ENCODE measurements at places on chromosomes 16 and 17. TPM values are rescaled to one million over a fixed set of nuclear protein-coding genes. Genes with fewer than 3 reads are reported as not detected.

- DNase-seq: no peak
Measured at GRCh38 chr17:81282876-81283275, 12.2 kb downstream of the SLC38A10 start.

DNA sequence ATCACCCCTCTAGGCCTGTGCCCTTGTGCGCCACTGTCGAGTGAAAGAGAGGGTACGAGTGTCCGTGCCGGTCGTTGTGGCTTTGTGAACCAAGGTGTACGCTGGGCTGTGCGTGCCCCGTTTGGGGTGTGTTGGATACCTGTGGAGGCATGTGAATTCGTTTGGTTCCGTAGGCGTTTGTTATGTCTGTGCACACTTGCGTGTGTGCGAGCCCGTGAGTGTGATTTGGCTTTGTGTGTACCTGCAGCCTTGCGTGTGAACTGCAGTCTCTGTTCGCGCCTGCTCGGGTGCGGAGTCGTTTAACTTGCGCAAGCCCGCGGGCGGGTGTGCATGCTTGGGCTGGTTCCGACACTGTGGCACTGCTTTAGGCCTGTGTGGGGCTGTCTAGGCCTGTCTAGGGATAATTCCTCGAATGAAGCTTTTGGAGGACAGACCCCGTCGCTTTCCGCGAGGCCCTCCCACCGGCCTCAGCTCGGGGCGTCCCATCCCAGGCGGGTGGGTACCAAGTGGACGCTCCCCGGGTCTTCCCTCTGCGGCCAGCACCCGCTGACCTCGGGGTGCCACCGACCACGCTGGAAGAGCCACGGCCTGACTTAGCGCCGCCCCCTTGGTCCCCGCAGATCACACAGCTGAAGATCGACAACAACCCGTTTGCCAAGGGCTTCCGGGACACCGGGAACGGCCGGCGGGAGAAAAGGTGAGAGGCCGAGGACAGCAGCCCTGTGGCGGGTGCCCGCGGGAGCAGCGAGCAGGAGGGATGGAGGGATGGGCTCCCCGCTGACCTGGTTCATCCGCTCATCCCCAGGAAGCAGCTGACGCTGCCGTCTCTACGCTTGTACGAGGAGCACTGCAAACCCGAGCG, 4.4 kb downstream of the TBX2 start:
- DNase-seq: peak; percentile 64

- DNase-seq: no peak
Measured at GRCh38 chr17:27576477-27577083, 54.4 kb upstream of the LGALS9 start.

DNA sequence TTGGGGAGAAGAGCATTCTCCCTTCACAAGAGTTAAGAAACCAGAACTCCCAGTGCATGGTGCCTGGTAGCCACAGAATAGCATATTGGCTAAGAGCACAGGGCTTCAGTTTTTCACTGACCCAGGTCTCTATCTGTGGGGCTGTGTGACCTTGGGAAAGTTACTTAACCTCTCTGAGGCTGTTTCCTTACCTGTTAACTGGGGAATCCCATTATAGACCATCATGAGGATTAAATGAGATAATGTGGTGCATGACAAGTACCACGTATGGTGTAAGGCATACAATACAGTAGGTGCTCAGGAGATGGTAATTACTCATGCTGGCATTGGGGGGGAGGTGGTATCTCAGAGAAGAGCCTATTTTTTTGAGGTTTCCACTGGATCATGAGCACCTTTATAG, 33.6 kb downstream of the BEAN1 start:
- peak; percentile 22 for DNase-seq

- DNase-seq: no peak
Measured at GRCh38 chr16:69106491-69107315, 1.2 kb downstream of the HAS3 start.

- DNase-seq: no peak
Measured at GRCh38 chr16:12258861-12259645, 282.5 kb downstream of the SNX29 start.

DNA sequence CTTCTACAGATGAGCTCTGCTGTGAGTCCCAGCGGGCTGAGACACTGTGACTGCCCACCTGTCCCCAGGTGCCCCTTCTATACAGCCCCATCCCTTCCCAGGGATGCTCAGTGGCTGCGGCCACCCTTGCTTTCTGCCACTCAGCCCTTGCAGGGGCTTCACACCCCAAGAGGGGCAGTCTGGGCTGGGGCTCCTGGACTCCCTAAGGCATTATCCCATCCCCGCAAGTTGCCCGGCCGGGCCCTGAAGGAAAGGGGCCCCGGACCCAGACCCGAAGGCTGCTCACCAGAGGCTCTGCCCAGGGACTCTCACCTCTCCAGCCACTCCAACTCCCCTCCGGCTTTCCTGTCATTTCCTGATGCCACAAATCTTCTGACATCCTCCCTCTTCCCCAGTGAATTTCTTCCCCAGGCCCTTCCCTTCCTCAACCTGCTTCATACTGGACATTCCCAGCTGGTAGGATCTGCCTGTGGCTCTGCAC, 88.5 kb upstream of the TOB1 start:
- DNase-seq: no peak

DNA sequence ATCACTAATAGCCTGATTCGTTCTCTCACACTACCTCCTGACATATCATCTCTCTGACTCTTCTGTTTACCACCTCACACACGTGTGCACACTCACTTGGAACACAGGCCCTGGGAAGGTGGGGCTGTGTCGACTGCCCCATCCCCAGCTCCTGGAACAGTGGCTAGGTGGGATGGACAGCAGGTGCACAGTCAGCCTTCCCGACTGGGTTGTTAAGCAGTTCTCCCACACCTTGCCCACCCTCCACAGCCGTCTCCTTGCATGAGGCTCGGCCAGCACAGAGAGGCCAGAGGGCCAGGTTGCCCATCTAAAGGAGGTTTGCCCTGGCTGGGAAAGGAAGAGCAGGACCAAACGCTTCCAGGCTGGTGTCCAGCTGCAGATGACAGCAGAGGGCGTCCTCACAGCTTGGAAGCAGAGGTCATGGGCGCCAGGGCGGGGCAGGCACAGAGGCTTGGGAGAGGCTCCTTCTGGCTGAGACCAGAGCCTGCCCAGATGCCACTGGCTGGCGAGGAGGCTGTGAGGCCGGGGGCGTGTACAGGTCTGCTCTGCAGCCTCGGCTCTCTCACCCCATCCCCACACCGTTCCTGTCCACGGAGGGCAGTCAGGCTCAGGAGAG, 92.8 kb downstream of the AMFR start:
- no peak for DNase-seq

DNA sequence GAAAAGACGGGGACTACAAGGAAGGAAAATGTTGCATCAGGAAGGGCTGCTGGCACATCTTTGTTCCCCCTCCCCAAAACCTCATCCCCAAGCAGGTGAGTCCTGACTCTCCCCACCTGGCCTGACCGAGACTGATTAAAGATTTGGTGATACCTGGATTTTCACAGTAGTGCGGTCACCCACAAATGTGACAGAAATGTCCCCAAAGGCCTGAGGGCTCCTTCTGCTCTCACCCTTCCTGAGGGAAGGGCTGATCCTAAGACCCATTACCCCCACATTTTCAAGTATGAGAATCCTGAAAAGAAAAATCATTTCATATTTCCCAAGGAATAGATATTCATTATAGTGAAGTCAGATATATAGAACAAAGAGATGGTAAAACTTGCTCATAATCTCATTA, 28.8 kb downstream of the TBC1D3B start:
- DNase-seq: no peak

GRCh38 chr17:71283486-71283885, 837.3 kb upstream of the SOX9 start:
- DNase-seq: no peak

- no peak for DNase-seq
Measured at GRCh38 chr16:82201926-82202325, 31.9 kb upstream of the MPHOSPH6 start.

GRCh38 chr16:54927125-54928015, 3.3 kb upstream of the IRX5 start:
- no peak for DNase-seq

GRCh38 chr16:80233097-80233835, 307.5 kb upstream of the DYNLRB2 start:
- DNase-seq: no peak

DNA sequence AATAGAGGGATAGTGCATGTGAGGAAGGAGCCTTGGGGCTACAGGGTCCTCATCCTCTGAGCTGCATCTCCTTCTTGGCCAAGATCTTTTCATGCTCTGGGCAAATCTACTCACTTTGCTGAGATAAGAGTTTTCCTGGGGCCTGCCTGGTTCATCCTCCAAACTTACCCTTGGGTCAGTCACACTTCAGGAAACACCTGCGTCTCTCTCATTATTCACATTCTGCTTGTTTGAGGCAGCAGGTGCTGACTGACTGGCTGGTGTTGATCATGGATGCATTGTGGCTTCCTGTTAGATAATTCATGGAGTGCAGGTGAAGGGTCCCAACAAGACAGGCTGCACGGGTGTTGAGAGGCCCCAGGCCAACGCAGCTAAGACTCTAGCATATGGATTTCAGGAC, 162.6 kb downstream of the SALL1 start:
- no peak for DNase-seq

- DNase-seq: no peak
Measured at GRCh38 chr16:1308036-1308976, 1.1 kb upstream of the UBE2I start.

GRCh38 chr16:67790071-67790470, 16.3 kb downstream of the RANBP10 start:
- no peak for DNase-seq

GRCh38 chr16:24118126-24118821, 137.9 kb upstream of the CACNG3 start:
- no peak for DNase-seq

GRCh38 chr16:26505496-26505895, 561.2 kb upstream of the C16orf82 start:
- no peak for DNase-seq

- DNase-seq: no peak
Measured at GRCh38 chr17:80708480-80708879, 163.8 kb downstream of the RPTOR start.

DNA sequence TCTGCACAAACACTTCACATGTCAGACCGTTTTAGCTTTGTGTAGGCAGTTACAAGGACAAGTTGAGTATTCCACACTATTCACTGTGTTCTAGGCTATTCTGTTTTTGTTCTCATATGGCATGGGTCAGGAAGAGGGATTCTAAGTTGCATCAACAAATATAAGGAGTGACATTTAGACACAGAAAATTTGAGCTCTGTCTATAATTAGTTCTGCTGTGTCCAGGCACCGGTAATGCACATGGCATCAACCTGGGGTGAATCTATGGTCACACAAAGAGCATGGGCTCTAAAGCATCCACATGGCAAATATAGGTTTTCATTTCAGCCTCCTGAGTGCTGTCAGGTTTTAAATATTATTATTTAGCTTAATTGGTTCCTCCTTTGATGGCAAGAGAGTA, 130.4 kb upstream of the PMFBP1 start:
- no peak for DNase-seq

GRCh38 chr17:74646231-74646630, 22.7 kb upstream of the CD300E start:
- DNase-seq: no peak

- DNase-seq: no peak
Measured at GRCh38 chr16:17138801-17139200, 332.0 kb downstream of the XYLT1 start.

- no peak for DNase-seq
Measured at GRCh38 chr17:40325156-40326013, 16.4 kb downstream of the RARA start.

DNA sequence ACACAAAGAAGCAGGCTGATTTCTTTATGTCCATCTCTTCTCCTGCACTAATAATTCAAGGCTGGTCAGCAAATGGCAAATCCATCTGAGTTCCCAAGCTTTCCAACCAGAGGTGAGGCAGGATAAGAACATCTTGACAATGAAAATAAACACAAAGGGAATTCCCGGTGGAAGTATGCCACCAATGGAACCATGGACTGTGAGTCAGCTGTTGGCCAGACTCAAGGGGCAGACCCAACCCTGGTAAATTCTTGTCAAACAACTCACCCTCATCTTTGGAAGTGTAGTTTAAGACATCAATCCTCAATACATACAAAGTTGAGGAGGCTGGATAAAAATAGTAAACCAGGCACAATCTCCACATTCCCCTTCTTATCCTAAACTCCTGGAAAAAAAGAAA, 74.3 kb upstream of the CES5A start:
- no peak for DNase-seq

- DNase-seq: no peak
Measured at GRCh38 chr16:77430787-77431585, 3.8 kb downstream of the ADAMTS18 start.

The TBC1D3K gene
- total RNA-seq: not detected

The SHISA9 gene
- 8.6 TPM for total RNA-seq

The NME1 gene
- total RNA-seq: 16.3 TPM

The MATCAP1 gene
- 6.6 TPM for total RNA-seq

The LITAFD gene
- not detected for total RNA-seq

The PDK2 gene
- 40.3 TPM for total RNA-seq

The CCDC200 gene
- total RNA-seq: not detected

The RNF43 gene
- total RNA-seq: 0.33 TPM

The G6PC1 gene
- not detected for total RNA-seq

The ASGR1 gene
- not detected for total RNA-seq

The CMTM2 gene
- not detected for total RNA-seq

The TMEM235 gene
- not detected for total RNA-seq

The WNT9B gene
- total RNA-seq: not detected

The ACAP1 gene
- 3.2 TPM for total RNA-seq

The DHRS7C gene
- total RNA-seq: not detected

The WNK4 gene
- 0.28 TPM for total RNA-seq
